Astrocyte of the spinal cord (primary cell): ENCODE measurements at places on chromosomes 3 and 15.

DNA sequence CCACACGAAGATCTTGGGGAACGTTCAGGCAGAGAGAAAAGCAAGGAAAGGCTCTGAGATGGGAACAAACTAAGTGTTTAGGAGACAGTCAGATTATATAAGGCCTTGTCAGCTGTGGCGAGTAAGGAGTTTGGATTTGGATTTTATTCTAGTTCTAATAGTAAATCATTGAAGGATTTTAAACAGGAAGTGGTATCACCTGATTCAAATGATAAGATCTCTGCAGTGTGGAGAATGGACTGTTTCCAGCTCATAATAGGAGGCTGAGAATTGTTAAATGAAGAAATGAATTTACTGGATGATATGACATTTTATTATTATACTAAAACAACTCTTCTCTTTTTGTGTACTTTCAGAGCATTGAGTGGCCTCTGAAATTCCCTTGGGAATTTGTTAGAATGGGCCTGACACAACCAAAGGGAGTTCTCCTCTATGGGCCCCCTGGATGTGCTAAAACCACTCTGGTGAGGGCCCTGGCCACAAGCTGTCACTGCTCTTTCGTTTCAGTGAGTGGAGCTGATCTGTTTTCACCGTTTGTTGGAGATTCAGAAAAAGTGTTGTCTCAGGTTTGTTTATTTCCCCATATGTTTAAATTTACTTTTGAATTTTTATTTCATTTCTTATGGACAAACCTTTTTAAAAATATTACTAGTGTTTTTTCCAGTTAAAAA is 36.0 kb upstream of the GATM start:
- no peak for DNase-seq

GRCh38 chr3:14602006-14602803 is 49.4 kb upstream of the CCDC174 start:
- DNase-seq = no peak

GRCh38 chr3:70180664-70181063 is 131.8 kb downstream of the MDFIC2 start:
- no peak for DNase-seq

GRCh38 chr3:12970684-12971083 is 102.5 kb downstream of the IQSEC1 start:
- DNase-seq = no peak

GRCh38 chr15:99481113-99481950 is 84.5 kb upstream of the MEF2A start:
- DNase-seq = no peak

- no peak for DNase-seq
Observed at GRCh38 chr15:65896236-65896635, 26.9 kb downstream of the RAB11A start.

- DNase-seq = no peak
Observed at GRCh38 chr3:71776538-71776937, 8.4 kb downstream of the PROK2 start.

DNA sequence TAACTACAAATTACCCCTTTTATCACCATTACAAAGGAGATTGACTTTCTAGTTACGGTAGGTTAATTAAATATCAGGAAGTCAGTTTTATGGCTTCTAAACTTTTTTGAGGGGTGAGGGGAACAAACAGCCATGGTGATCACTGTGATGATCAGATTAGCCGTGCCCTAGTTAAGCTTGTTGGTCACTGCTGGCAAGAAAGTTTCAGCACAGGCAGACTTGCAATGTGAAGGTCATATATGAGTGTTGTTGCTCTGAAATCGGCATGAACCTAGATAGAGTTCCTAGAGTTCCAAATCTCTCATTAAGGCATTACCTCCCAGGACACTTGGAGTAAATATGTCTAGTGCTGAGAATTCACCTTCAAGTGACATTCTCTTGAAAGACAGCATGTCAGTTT is 156.6 kb downstream of the GHSR start:
- no peak for DNase-seq

DNA sequence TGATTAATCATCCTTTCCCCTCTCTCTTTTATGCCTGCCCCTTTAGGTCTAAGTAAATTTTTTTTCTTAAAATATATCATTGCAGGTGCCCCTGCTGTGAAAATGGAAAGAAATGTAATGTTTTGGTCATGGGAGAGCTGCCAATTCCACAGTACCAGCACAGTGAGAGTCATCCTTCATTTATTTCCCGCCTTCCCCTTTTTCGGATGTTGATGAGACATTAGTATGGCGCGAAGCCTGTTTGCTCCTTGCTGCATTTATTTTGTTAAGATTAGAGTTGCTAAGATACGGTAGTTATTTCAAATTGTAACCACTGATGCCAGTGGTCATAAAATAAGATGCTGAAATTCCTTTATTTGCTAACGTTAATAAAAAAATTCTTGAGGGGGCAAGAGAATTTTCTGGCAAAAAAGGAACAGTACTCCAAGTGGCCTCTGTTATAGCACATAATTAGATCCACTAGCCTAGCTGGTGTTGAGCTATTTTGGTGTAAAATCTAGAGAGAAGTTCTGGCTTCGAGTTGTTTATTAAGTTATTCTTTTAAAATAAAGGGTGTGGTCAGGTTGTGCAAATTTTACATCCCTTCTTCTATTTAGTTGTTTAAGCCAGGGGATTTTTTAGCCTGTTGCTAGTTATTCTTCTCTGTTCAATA is 62.8 kb downstream of the MDFIC2 start:
- peak; percentile 96 for DNase-seq

DNA sequence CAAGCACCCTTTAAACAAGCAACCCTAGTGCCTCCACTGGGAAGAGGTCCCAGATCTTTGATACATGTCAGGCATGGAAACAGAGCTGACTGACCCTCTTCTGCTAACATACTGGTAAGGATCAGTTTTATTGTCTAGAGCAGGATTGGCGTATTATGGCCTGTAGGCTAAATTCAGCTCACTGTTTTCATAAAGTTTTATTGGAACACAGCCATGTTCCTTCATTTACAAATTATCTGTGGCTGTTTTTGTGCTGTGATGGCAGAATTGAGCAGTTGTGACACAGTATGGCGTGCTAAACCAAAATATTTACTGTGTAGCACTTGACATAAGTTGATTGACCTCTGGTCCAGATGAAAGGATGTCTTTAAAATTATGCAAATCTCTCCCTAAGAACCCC is 45.0 kb downstream of the WDR76 start:
- DNase-seq = no peak

DNA sequence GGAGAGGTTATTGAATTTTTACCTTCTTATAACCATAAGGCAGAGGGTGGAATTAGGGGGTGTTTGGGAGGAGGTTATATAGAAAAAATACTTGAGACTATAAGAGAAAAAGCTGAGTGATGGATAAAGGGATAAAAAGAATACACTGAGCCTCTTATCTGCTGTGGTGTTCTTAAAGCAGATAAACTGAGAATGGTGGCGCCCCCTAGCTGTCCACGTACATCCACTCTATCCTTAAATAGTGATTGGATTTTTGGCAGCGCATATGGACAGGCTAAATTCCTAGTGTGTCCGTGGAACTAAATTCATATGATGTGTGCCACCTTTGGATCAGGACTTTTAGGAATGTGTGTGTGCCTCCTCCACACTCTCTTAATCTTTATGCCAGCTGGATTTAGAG is 121.1 kb downstream of the OXSM start:
- DNase-seq = peak; percentile 6

GRCh38 chr15:80593486-80594030 is 101.6 kb upstream of the ABHD17C start:
- DNase-seq = no peak
